Ascending aorta (tissue), 2 donors: ENCODE measurements at places on chromosomes 12 and 14.

- no peak for DNase-seq
Measured at GRCh38 chr12:50296554-50296953, 13.2 kb upstream of the LIMA1 start.

DNA sequence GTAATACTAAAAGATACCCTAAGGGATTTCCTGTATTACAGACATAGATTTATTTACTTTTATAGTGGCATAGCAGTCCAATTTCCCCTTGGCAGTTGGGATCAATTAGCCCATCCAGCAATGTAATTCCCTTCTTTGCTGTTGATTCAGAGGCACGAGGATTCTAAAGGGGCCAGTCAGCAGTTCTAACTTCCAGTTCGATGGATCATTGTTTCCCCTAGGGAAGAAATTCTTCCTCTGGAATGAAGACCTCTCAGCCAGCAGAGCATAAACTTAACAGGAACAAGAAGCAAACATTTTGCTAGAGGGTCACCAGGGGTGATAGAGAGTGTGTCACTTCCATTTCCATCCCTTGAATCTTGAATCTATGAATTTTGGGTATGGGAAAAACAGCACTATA lies 395.7 kb upstream of the NOVA1 start:
- no peak for DNase-seq

GRCh38 chr14:92703516-92703915 lies 44.9 kb downstream of the LGMN start:
- DNase-seq = no peak

- DNase-seq = no peak
Measured at GRCh38 chr14:99316281-99317163, 44.5 kb upstream of the BCL11B start.

DNA sequence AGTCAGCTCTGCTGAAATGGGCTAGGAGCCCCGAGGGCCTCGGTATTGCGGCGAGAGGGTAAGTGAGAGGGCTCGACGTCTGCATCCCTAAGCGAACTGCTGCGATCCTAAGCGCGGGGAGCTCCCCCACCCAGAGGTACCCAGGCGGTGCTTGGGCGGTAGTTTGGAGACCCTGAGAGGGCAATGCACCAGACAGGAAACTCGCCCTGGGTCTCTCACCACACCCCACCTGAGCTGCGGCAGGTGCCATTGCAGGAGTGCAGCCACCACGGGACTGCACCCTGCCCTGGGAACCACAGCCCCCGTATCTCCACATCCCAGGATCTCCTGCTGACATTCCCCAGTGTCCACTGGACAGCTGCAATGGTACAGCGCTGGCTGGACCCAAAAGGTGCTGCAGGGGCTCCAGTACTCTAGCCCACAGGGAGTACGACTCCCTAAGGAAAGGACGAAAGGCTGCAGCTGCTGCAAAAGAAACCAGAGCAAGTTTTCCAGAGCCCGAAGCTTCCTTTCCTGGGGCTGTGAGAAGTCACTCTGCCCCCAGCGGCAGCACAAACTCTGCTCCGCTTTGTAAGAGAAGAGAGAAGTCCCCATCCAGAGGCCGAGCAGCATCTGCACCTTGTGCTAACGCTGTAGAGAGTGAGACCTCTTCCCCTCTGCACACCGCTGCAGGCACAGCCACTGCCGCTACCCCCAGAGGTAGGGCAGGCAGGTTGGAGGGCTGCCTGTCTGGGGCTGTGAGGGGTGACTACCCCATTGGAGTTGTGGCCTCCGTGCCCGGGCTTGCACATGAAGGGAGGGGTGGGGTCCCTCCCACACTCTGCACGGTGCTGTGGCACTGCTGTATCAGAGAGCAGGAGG lies 31.1 kb upstream of the MON2 start:
- no peak for DNase-seq

DNA sequence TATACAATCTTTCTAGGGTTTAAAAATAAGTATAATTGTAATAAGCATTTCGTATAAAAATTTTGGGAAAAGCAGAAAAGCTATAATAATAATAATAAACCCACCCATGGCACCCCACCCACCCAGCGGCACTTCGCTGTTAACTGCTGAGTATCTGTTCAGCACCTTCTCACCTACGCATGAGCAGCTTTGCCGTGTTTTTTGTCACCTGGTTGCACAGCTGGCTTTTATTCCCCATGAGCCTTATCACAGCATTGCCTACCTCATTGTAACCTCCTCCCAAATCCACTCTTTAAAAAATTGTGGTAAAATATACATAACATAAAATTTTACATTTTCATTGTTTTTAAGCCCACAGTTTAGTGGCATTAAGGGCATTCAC lies 34.7 kb downstream of the CYP46A1 start:
- DNase-seq = no peak

DNA sequence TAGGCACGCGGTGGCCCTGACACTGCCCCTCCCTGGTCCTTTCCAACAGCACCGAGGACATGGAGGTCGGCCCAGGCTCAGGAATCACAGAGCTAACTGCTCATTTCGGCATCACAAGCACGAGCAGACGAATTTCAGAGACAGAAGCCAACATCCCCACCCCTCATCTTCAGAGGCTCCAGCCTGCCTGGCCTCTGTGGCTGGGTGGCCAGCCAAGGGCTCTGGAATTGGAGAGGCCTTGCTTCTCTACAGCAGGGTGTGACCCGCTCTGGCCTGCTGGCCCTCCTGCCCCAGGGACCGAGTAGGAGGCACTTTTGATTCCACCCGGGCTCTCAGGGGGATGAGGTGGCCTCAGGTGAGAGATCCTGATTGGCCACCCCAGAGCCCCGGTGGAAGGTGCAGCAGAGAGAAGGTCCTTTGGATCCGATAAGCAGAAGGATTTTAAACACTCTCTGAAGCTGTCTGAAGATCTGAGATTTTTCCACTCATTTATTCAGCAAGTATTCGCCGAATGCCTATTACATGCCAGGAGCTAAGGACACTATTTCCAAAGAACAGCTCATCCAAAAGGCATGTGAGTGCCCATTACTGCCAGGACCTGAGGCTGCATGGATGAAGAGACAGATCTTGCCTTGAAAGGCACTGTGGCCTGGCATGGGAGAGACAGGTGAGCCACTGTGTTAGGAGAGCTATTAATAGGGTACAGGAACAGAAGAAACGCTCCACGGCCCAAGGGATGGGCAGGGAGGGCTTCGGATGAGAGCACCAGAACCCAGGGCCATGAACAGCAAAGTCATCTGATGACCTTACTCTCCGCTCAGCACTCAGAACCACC lies 10.2 kb downstream of the BAG5 start:
- DNase-seq = peak; percentile 86

DNA sequence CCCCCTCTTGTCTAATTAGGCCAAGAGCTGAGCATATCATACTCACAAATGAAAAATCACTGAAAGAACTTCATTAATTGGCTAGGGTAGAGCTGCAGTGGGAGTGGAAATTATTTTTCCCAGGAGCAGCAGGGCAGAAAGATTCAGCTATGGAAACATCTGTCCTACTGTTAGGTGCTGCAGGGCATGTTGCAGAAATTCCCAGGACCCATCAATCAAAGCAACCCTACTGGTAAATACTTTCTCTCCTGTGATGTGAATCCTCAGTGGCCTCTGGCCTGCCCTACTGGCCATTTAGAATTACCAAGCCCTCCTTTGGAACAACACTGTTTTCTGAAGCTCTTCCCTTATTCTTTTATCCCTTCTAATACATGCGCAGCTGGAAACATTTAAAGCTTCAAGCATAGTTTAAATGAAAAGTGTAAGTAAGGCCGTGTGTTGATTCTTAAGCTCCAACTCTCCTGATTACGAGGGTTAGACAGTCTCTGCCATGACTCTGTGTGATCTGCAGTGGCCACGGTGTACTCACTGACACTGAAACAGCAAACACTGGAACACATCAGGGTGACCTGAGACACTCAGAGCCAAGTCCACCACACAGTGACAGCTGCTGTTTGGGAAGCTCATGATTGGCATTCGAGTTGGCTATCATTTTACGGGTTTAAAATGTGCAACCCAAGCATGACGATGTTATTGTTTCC lies 62.6 kb upstream of the TMCC3 start:
- DNase-seq = no peak

DNA sequence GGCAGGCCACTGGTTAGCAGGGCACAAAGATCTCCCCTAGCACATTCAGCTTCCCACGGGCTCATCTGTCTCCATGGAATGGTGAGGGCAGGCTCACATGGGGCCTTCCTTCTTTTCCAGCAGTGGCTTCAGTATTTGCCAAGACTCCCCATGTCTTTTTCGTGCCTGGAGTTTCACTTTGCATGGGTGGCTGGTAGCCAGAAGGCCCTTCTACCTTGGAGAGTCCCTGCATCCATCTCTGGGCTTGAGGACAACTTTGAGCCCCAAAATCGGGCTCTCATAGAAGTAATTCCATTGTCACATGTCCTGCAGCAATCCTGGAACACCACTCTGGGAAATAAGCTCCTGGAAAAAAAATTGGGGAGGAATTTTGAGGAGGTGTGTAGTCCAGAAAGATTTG lies 42.1 kb downstream of the NFKBIA start:
- no peak for DNase-seq

DNA sequence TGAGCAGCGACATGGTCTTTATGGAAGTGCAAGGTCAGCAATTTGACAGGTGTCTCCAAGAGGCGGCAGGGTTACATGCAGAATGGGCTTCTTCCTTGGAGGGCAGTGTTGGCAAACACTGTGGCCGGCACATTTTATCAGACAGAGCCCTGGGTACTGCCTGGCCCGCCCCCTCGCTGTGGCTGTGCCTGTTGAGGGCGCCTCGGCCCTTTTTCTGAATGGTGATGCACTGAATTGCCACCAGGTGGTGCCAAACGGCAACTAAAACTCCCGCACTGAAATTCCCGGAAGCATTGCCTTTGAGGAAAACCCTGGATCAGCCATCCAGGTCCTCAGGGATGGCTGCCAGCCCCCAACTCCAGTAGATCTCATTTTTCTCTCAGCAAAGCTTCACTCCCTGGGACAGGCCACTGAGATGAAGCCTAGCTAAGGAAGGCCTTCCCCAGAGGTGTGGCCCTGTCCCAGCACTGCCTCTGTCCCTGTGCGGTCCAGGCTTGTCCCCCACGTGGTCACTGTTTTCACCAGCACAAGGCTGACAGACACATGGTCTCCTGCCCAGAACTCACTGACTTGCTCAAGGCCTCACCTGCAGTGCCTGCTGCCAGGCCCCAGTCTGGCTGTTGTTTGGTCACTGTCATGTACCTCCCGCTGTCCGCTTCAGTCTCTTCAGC lies 73.6 kb downstream of the TESC start:
- DNase-seq = no peak

DNA sequence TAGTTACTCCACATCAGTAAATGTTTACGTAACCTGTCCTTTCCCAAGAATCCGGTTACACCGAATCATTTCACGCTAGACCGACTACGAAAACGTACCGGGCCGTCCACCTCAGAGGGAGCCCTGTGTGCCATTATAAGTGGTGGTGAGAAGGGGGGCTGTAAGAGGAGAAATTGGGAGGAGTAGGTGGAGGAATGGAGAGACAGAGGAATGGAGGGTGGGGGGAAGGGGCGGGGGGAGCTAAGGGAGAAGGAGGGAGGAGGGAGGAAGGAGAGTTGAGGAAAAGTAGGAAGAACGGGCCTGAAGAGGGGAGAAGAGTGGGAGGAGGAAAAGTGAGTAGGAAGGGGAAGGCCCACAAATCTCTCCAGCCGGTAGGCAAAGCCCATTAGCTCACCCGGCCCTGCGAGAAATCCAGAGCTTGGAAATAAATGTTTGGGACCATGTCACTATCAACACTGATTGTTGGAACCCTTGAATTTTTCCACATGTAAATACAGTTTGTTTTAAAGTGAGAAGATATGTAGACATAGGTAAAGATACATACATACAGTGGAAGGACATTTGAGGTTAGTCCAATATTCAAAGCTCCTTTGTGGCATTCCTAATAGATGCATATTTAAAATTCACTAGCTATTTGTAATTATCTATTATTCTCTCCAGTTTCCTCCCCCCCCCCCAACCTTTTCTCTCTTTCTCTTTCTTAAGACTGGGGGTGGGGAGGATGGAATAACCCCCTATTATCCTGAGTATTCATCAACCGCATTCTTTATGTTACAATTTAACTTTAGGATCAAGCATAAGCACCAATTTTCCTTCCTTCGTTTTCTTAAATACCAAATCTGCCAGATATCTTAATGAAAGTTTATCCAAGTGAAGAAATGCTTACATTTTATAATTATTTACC lies 2.1 kb upstream of the FOXG1 start:
- no peak for DNase-seq

DNA sequence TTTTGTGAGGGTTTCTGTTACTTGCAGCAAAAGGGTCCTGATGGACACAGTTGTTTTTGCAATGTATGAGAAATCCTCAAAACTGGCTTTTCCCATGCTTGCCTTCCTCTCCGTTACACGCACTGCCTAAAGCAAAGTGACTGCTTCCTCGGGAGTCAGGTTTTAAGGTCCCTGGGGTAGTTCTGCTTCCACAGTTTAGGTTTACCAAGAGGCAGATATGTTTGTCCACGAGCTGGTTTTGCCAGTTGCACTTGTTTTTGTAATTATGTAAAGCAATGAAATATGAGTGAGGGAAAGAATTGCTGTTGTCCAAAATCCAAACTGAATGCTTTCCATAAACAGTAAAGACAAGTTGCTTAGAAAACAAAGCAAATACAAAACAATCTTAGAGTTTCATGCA lies 290.7 kb upstream of the AMIGO2 start:
- no peak for DNase-seq

- DNase-seq = no peak
Measured at GRCh38 chr12:105352052-105352451, 21.6 kb downstream of the C12orf75 start.

GRCh38 chr14:69519204-69520100 lies 34.9 kb downstream of the PLEKHD1 start:
- DNase-seq = peak; percentile 31

DNA sequence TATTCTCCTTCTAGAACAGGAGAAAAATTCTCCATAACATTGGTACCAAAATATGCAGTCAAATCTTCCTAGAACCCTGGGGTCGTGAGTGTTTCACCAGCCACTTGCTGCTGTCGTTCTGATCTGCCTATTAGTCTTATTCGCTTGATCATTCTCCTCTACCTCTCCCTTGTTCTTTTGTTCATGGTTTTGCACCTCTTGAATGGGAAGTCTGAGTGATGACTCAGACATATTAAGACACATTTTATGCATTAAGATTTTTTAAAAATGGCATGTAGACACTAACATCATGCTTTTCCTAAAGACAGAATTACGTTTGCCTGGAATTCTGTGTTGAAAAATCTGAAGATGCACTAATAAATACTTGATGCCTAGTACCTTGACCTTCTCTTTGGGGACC lies 159.2 kb upstream of the LRIG3 start:
- no peak for DNase-seq

GRCh38 chr12:45666396-45666795 lies 63.1 kb upstream of the ARID2 start:
- no peak for DNase-seq

DNA sequence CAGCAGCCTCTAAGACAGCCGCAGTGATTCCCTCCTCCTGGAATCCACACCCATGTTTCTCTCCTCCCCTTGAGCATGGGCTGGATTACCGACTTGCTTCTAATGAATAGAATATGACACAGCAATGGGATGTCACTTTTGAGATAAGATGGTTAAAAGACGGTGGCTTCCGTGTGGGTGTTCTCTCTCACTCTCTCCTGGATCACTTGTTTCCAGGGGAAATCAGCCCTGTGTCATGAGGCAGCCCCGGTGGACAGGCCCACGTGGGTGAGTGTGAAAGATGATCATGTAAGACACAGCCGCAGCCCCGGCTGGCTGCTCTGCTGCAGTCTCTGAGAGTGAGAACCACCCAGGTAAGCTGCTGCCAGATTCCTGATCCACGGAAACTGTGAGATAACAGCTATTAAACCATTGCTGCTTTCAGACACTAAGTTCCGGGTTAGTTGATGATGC lies 10.7 kb downstream of the MOAP1 start:
- DNase-seq = peak; percentile 52
